ENCODE measurements at places on chromosomes 1 and 21.

- DNase-seq, result peak; percentile 2
These were observed 160.2 kb downstream of the DENND1B start for GRCh38 chr1:197614916-197615692.

GRCh38 chr1:10378081-10378841, 20.6 kb upstream of the PGD start:
- DNase-seq, result no peak

GRCh38 chr1:220776254-220776653, 10.5 kb upstream of the MTARC1 start:
- DNase-seq, result no peak

- DNase-seq, result no peak
These were observed 29.3 kb upstream of the NLRP3 start for GRCh38 chr1:247386687-247387086.

DNA sequence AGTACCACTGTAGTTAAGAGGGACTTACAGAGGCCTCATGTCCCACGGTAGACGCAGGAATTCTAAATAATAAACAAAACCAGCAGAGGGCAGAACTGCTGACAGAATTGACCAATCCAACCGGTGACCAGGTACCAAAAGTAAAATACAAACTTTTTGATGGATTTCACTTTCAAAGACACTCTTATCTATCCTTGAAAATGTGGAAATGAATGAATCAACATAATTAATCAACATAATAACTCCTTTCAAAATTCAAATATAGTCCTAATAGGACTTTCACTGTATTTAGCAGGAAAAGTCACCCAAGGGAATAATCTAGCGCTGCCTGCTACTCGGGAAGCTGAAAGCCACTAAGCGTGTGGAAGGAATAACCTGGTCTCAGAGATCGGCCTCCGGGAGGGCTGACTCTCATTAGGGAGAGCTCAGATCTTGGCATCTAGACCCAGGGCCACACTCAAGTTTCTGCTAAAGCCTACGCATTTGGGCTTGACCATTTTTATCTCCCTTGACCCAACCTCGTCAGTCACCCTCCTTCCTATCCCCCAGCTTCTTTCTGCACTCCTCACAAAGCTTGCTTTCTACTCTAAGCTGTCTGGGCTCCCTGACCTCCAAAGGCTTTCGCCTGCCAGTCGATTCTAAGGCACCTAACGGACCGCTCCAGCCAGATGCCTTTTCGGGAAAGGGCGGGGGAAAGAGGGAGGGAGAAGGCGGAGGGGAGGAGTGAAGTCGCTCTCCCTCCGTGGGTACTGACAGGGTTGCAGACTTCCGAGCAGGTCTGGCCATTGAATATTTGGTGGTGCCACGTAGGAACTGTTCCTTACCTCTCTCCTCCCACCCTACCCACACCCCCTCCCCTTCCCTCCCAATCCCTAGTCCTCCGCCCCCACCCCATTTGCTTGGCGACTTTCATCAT, 1.6 kb downstream of the COL11A1 start:
- DNase-seq, result no peak

GRCh38 chr1:231826566-231826965, 200.0 kb downstream of the DISC1 start:
- DNase-seq, result no peak

GRCh38 chr1:163163881-163164582, 38.7 kb downstream of the RGS5 start:
- DNase-seq, result no peak

GRCh38 chr21:31668651-31669491, 9.4 kb downstream of the SOD1 start:
- no peak for DNase-seq

GRCh38 chr1:36874271-36875060, 159.8 kb downstream of the GRIK3 start:
- no peak for DNase-seq
